ENCODE measurements at places on chromosomes 12 and 14.

GRCh38 chr14:80653956-80654355, 287.6 kb downstream of the CEP128 start:
- DNase-seq: no peak

DNA sequence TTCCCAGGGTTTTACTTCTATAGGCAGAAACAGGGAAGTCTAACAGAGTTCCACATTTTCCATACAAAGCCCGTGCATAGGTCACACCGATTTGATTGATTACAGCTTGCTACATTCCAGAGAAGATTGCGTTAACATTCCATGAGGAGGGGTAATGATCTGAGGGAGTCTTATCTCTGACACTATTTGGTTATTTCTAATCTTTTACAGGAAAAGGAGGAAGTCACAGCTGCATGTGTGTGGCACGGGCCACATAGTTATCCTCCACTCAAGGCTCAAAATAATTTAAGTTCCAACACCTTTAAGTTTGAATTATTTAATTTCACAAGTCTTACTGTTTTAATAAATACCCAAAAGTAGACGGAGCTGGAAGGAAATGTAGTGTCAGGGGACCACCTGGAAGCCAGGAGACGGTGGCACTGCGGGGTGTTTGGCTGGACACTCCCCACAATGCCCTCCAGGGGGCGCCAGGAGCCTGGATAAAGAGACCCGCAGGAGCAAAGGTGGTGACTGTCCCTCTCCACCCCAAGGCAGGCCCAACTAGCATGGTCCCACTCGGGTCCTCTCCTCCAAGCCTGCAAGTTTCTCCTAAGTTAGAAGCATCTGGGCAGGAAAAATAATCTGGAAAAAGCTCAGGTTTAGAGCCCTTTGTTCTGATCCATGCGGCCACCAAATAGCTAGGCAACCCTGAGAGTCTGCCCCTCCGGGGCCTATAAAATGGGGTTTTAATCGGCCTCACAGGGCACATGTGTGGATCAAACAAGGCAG, 20.2 kb downstream of the KRT8 start:
- DNase-seq: peak; percentile 44

- no peak for DNase-seq
Observed at GRCh38 chr12:42923156-42923555, 333.6 kb upstream of the PRICKLE1 start.

GRCh38 chr14:101252443-101253214, 308.7 kb upstream of the DIO3 start:
- DNase-seq: no peak

GRCh38 chr12:110436231-110436630, 13.9 kb downstream of the ARPC3 start:
- no peak for DNase-seq

DNA sequence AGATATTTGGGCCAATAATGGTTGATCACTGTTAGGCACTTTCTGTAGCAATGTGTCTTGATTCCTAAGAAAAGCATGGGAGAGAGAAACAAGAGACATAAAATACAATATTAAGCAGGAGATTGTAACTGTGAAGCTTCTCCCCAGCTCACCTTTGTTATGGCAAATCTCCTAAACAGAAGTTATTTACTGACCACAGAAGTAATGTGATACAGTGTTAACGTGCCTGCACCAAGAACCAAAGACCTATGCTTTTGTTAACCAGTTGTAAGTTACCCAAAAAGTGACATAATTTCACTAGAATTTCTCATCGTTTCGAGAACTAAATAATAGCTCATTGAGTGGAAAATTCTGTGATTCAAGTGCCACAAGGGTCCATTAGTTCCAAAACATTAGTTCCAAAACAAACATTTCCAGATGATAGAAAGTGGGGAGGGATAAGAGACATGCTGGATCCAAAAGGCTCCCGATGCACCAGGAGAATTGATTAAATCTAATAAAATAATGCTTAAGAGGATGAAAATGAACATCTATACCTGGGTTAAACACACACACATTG, 14.3 kb downstream of the RERG start:
- no peak for DNase-seq

GRCh38 chr14:55722054-55722453, 142.0 kb downstream of the KTN1 start:
- no peak for DNase-seq

- DNase-seq: no peak
Observed at GRCh38 chr12:113373969-113374368, 15.6 kb downstream of the PLBD2 start.

DNA sequence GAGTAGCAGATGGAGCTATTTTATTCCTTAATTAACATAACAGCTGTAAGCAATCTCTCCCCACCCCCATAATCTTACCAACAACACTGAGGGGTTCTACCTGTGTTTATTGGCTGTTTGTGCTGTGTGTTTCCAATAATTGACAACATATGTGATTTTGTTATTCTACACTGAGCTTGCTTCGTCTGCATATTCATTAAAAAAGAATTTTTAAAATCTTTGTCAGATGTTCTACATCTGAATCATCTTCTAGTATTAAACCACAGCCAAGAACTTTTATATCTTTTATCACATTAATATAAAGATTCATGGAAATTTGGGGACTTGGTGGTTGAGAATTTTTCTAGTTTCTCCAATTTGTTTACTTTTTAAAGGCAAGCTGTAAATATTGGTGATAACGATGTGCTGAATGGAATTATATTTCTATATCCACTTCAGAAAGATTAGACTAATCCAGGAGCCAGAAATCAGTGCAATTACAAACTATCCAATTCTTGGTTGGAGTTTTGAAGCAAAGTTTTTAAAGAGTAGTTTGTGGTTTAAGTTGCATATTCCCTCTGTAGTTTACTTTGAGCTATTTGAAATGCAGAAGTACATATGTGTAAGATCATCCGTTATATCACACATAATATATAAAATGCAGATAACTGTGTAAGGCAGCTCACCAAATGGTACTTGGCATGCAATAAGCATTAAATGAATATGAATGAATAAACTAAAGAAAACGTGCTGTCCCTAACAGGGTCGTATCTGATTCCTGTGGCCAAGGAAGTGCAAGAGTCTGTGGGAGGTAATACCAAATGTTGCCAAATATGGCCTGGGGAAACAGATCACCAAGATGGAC, 206.9 kb downstream of the PELI2 start:
- no peak for DNase-seq

- DNase-seq: no peak
Observed at GRCh38 chr12:9124383-9125031, 8.8 kb upstream of the A2M start.

DNA sequence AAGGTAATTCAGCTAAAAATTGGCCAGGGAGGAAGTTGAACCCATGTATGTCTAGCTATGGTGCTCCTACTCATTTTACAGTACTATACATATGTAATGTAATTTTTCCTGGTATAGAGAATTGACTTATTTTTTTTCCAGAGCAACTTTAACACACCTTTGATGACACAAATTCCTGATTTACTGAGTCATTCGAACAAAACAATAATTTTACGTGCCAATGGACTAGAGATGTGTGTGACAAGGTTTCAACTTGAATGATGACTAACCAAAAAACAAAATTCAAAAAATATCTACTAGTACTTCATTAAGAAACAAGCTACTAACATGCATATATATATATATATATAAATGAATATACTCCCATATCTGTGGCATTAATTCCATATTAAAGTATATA, 180.5 kb downstream of the KITLG start:
- DNase-seq: no peak

GRCh38 chr14:75614179-75614578, 35.8 kb downstream of the FLVCR2 start:
- peak; percentile 25 for DNase-seq

Measured in pons (tissue), 1 donor.